Activated CD4-positive, alpha-beta memory T cell treated with anti-CD3 and anti-CD28 coated beads for 36 hours (primary cell): ENCODE measurements at places on chromosomes 13 and 19.

DNA sequence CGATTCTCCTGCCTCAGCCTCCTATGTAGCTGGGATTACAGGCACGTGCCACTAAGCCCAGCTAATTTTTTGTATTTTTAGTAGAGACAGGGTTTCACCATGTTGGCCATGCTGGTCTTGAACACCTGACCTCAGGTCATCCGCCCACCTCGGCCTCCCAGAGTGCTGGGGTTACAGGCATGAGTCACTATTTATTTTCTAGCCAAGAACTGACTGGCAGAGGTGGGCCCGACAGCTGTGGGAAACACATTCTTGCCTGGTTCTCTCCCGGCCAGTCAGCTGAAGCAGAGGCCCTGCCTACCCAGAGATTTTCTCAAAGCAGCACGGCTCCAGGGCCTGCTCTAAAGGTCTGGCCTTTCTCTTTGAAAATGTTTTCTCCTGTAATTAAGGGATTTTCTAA is 108.0 kb downstream of the KCTD15 start:
- no peak for DNase-seq

GRCh38 chr13:39536274-39536673 is 66.7 kb downstream of the LHFPL6 start:
- DNase-seq, result no peak

GRCh38 chr19:1455002-1455335 is 5.0 kb downstream of the APC2 start:
- DNase-seq, result no peak

DNA sequence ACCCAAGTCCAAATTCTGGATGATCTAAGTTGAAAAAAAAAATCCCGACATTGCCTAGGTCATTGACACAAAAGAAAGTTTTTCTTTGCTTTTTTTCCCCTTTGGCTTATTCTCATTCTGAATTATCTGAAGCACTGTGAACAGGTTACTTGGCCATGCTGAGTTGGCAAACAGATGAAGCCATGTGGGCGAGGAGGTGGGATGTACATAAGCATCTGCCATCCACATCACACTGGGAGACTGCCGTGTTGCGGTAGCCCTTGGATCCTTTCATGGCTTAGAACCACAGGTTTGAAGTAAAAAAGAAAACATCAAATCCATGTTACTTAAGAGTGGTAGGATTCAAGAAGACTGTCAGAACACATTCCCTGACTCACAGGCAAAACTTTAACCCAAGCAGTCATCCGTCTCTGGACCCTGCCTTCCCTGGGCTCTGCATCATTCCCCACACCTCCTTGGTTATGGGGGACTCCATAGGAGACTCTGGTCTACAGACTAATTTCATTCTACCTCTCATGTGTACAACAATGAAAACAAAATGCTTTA is 242.5 kb upstream of the SERP2 start:
- no peak for DNase-seq

DNA sequence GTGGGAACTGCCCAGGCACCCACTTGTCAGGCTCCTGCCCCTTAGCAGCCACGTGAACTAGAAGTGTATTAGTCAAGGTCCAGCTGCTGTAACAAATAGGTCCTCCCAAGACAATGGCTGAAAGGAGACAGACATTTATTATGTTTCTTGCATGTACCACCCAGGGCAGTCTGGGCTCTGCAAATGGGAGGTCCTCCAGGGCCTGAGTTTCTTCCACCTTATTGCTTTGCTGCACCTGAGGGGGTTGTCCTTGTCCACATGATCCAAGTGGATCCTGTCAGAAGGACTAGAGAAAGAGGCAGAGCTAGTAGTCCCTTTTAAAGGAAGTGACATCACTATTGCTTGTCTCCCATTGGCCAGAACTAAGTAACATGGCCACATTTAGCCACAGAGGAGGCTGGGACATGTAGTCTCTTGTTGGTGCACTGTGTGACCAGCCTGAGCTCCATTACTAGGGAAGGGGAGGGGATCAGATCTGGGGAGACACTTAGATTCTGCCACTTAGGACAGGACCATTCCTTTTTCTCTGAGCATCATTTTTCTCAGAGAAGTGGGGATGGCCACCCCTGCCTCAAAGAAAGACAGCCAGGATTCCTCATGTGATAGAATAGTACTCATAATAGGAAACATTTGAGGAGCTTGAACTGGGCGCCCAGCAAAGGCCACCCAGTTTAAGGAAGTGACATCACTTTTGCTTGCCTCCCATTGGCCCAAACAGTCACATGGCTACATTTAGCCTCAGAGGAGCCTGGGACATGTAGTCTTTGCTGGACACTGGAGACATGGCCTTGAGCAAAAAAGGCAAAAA is 15.1 kb downstream of the CC2D1A start:
- DNase-seq, result peak; percentile 56

- no peak for DNase-seq
Observed at GRCh38 chr13:55345224-55345623, 1795.5 kb upstream of the PRR20A start.

DNA sequence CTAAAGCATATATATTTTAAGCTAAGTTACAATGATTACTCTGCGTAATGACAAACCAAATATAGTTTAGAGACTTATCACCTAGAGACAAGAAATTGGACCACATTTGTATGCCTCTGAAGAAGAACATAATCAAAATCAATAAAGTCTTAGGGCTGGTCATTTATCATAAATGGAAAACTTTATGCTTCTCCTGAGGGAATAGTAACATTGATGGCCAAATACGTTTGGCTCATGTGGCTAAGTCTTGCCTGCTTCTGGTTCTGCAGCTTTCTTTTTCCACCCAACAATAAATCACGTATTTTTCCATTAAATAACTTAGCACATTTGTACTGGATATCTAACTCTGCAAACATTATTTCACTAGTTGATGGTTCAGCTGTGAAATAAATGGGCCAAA is 458.4 kb downstream of the SLITRK1 start:
- no peak for DNase-seq

DNA sequence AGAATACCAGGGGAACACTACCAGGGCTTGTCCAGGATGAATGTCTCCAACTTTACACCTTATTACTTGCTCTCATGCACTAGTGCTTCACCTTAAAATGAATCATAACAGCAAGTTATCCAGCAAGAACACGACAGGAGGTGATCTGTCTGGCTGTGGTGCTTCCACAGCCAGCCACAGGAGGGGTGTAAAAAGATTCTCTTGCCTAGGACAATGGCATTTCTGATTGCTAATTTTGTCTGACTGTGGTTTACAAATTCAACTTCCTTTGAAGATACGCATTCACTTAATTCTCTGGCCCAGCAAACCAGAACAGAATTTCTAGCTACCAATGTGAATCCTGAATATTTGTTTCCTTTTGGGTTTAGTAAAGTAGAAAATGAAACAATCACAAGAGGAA is 23.1 kb upstream of the COG3 start:
- peak; percentile 45 for DNase-seq

DNA sequence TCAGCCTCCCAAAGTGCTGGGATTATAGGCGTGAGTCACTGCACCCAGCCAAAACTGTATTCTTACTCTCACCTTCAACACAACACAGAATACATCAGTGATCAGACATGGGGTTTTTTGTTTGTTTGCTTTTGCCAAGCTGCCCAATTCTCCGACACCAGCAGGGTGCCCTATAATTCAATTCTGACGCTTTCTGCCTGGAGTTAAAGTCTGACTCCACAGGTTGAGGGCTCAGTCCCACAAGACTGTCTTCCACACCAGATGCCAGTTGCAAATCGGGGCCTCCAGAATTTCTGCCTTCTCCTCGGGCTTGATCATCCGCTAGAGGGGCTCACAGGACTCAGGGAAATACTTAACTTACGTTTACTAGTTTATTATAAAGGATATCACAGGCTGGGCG is 22.1 kb downstream of the FBN3 start:
- DNase-seq, result no peak

GRCh38 chr19:14122924-14123323 is 5.4 kb upstream of the PRKACA start:
- DNase-seq, result no peak

DNA sequence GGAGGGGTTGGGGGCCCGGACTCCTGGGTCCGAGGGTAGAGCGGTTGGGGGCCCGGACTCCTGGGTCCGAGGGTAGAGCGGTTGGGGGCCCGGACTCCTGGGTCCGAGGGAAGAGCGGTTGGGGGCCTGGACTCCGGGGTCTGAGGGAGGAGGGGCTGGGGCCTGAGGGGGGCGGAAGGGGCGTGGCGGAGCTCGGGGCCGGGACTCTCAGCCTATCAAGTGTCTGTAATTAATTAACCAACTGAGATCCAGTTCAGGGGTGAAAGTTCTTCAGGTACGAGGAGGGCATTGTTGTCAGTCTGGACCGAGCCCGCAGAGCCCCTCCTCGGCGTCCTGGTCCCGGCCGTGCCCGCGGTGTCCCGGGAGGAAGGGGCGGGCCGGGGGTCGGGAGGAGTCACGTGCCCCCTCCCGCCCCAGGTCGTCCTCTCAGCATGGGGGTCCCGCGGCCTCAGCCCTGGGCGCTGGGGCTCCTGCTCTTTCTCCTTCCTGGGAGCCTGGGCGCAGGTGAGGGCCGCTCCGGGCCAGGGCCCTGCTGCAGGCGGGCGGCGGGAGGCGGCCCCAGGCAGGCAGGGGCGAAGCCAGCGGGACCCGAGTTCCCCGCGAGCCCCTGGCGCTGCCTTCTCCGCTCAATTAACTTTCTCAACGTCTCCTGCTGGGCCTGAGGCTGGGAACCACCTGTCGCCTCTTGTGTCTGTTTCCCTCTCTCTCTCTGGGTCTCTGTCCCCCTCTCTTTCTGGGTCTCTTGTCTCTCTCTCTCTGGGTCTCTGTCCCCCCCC is 697 bp downstream of the FCGRT start:
- DNase-seq, result peak; percentile 50

DNA sequence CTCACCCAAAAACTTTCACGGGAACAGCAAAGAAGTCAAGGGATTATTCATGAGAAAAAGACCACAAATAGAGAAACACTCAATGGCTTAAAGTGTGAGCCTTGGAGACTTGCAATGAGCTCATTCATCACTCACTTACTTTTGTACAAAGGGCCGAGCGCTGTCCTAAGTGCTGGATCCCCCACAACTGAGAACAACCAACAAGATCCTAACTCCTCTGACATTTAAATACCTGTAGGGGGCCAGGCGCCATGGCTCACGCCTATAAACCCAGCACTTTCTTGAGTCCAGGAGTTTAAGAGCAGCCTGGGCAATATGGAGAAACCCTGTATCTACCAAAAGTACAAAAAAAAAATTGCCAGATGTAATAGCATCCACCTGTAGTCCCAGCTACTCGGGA is 29.4 kb upstream of the ZNF507 start:
- no peak for DNase-seq

- DNase-seq, result no peak
Observed at GRCh38 chr13:91668866-91669495, 270.6 kb downstream of the GPC5 start.

DNA sequence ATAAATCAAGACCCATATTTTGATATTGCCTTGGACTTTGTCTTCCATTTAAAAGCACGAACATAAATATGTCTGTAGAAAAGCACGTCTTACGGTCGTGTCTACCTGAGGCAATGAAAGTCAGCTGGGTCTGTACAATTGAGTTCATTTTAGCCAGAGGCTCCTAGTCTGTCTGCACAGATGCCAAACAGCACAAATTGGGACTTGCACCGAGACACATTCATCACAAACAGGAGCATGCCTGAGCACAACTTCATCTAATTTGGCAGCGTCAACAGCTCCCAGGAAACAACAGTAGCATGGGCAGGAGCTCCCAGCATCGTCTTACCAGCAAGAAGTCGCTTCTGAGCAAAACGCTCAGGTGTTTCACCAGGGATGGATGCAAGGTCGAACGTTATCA is 687.0 kb downstream of the EFNB2 start:
- no peak for DNase-seq

GRCh38 chr13:29936051-29936813 is 85.8 kb upstream of the UBL3 start:
- no peak for DNase-seq

DNA sequence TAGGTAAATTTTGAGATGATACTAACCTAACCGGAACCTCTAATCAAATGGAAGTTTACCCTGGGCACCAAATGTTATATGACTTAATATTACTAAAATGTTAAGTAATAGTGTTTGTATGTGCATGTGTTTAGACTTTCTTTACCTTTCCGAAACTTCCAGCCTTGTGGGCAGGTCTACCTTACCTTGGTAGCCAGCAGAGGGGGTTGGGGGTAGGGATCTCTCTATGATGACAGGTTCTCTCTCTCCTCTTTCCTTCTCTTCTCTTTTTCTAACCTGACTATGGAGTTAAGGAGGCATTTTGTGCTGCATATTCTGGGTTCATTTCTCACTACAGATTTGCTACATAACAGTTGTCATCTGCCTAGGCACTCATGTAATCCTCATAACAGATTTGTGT is 6.8 kb upstream of the FRY start:
- no peak for DNase-seq

GRCh38 chr19:18160493-18160970 is 7.6 kb downstream of the PIK3R2 start:
- DNase-seq, result peak; percentile 32

GRCh38 chr13:62119739-62120700 is 704.4 kb upstream of the PCDH20 start:
- no peak for DNase-seq

DNA sequence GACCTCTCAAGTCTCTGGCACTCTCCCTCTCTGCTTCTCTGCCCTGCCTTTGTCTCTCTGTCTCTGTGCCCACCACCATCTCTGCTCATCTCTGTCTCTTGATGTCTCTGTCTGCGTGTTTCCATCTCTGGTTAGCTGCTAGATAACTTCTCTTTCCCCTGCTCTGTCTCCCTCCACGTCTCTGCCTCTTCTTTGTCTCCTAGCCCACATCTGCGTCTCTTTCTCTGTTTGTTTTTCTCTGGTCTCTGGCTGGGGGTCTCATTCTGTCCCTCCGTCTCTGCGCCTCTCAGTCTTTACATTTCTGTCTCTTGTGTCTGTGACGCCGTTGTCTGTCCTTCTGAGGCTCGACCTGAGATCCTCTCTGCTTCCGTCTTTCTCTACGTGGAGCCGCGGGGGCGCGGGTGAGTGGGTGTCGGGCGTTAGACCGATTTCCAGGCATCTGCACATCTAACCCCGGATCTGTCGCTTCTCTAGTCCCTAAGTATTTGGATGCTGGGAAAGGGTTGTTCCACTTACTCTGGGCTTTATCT is 386 bp downstream of the GIPR start:
- DNase-seq, result peak; percentile 60

- DNase-seq, result no peak
Observed at GRCh38 chr13:102680842-102681740, 13.8 kb downstream of the METTL21C start.

DNA sequence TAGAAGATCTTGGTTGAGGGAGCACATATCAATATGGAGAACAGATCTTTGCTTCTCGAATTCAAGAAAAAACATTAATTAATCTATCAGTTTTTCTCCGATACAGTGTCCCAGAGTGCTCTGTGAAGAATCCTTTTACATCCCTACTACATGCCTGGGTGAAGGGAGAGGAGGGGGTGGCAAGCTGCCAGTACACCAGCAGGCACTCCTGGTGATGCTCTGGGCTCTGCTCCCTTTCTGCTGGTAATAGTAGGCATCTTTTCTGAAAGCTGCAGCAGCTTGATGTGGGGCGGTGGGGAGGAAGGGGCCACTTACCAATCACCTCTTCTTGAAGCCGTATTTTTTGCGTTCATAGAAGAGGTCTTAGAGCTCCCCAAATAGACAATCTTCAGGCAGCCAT is 30.7 kb downstream of the PBX4 start:
- no peak for DNase-seq

- no peak for DNase-seq
Observed at GRCh38 chr13:72920097-72920496, 138.2 kb downstream of the PIBF1 start.
